ENCODE measurements at places on chromosomes 12 and 14. TPM values are rescaled to one million over a fixed set of nuclear protein-coding genes. Genes with fewer than 3 reads are reported as not detected.

The CBLN3 gene
- 2.9 TPM for total RNA-seq

The TBX5 gene
- 22.3 TPM for total RNA-seq

The SIX1 gene
- total RNA-seq = 0.14 TPM

The AICDA gene
- 0.75 TPM for total RNA-seq

The SDR9C7 gene
- not detected for total RNA-seq

The BMAL2 gene
- total RNA-seq = 6.9 TPM

The SLC6A15 gene
- not detected for total RNA-seq

The ZNF26 gene
- 11.4 TPM for total RNA-seq

The ACSS3 gene
- total RNA-seq = 35.9 TPM

The PPFIA2 gene
- total RNA-seq = 1.4 TPM

The C3AR1 gene
- total RNA-seq = 45.0 TPM

The NAV3 gene
- 17.8 TPM for total RNA-seq

The CIPC gene
- 24.9 TPM for total RNA-seq

The POTEM gene
- total RNA-seq = not detected

The PELI2 gene
- 25.7 TPM for total RNA-seq

The CMKLR1 gene
- 29.1 TPM for total RNA-seq

The OVCH1 gene
- 2.0 TPM for total RNA-seq

The NPAS3 gene
- total RNA-seq = 1.2 TPM

The AKAP6 gene
- 7.7 TPM for total RNA-seq

The LTBR gene
- 156 TPM for total RNA-seq

Data from upper lobe of right lung (tissue), 1 donor.